ENCODE measurements at places on chromosomes 3 and 15.

- DNase-seq = no peak
Observed at GRCh38 chr15:58058729-58059128, 6.8 kb downstream of the ALDH1A2 start.

DNA sequence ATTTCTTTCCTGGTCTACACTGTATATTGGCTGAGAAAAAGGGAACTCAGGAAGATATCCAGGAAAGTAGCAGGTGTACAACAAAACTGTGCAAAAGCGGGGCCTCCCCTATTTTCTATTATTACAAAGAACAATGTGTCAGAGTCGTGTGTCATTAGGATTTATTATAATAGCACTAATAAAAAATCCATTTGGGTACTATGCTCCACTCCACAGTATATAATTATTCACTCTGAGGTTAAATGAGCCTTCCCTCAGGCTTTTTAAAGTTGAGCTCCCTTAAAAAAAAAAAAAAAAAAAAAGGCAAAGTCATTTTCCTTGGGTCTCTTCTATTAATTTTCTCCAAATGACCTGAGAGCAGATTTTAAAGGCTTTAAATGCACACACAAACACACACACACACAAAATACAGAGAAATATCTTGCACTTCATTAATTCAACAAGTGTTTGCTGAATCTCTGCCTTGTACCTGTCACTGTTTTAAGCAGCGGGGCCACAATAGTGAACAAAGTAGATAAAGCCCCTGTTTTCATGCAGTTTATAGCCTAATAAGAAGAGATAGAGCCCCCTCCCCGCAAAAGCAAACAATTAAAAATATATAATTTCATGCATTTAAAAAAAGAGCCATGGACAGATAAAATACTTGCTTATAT, 1.3 kb upstream of the DPP8 start:
- no peak for DNase-seq

DNA sequence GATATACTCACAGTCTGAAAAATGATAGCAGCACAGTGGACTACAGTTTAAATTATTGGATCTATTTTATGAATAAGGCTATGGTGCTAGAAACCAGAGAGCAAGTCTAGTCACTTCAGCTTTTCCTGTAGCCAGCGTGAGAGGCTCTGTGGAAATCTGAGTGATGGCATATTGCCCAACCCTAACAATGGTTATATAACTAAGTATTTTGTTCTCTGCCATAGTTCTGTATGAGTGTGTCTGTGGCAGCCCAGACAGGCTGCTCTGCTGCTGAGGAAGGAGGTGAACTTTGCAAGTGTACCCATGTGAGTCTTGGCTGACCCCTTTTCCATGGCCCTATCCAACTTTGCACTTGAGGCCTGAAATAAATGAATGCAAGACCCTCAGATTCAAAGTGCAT, 105.7 kb downstream of the LRTM1 start:
- peak; percentile 6 for DNase-seq

GRCh38 chr15:43325039-43325684, 5.2 kb downstream of the LCMT2 start:
- DNase-seq = no peak

- DNase-seq = no peak
Observed at GRCh38 chr15:51661072-51661471, 20.2 kb upstream of the SCG3 start.

GRCh38 chr3:66354001-66354400, 133.2 kb downstream of the SLC25A26 start:
- no peak for DNase-seq
